ENCODE measurements at places on chromosomes 1 and 21. TPM values are rescaled to one million over a fixed set of nuclear protein-coding genes. Genes with fewer than 3 reads are reported as not detected.

DNA sequence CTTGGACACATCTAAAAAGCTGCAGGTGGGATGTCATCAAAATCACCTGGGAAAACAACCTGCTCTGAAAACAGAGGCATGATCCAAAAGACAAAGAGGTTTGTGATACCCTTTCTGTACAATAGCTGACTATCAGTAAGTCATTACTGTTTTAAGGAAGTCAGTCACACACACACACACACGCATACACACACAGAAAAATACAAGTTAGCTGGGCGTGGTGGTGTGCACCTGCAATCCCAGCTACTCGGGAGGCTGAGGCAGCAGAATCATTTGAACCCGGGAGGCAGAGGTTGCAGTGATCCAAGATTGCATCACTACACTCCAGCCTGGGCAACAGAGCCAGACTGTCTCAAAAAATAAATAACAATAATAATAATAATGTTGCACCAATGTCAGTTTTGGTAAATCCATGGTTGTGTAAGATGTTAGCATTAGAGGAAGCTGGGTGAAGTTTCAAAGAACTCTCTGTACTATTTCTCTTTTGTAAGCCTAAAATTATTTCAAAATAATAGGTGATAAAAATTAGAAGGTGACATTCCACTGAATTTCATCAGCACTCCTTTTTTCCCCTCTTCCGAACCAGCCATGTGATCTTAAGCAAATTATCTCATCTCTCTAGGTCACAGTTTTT lies 9.9 kb upstream of the HLCS start:
- no peak for DNase-seq

DNA sequence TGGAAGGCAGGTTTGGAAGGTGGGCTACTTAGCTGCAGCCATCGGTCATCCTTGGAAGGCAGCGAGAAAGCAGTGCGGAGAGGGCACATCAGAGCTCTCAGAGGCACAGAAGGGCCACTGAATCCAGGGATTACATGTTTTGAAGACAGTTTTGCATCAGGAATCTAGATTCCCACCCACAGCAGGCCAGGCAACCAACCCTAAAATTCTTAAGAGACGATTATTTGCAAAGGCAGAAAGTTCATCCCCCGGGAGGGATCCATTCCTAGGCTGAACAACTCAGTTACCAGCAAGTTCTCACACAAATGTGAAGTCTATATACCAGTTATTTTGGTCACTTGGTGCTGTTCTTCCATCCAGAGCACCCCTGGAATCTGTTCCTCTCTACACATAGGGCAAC lies 457.3 kb upstream of the VAMP3 start:
- DNase-seq = no peak

- DNase-seq = no peak
These were observed 37.3 kb upstream of the ACTL8 start for GRCh38 chr1:17717594-17718535.

- no peak for DNase-seq
These were observed 37.5 kb downstream of the CAMTA1 start for GRCh38 chr1:6822530-6823359.

GRCh38 chr1:20211511-20211931 lies 25.2 kb upstream of the PLA2G2C start:
- no peak for DNase-seq

The ATAD3C gene
- not detected for total RNA-seq

DNA sequence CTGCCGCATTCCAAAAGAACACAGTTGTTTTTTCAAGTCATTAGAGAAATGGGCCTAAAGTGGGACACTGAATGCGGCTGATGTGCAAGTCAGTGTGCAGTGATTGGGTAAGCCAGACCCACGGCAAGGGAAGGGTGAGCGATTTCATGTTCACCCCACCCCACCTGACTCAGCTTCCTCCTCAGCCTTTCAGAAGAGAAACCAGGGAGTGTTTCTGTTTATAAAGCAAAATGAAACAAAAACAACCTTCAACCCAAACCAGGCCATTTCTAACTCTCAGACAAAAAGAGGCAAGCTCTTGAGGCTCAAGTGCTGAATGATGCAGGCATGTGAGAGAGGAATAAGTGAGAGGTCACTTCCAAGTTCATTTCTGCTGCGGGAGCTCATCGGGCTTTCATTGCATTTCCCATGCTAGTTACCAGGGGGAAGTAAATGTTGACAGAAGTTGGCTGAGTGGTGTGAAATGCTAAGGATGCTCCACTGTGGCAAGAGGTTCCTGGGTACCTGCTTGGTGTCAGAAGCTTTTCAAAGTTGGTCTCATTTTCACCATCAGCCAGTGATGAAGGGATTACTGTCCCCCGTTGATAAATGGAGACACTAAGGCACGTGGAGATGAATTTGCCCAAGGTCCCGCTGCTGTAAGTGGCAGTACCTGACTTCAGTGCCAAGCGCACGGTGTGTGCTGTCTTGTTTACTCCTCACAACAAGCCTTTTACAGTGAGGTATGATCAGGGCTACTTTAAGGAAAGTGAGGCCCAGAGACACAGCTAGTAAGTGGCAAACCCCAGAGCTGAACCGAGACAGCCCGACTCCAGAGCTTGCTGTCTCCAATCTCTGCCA lies 29.1 kb downstream of the STPG1 start:
- no peak for DNase-seq

- peak; percentile 70 for DNase-seq
These were observed 28.5 kb upstream of the PKP1 start for GRCh38 chr1:201254625-201255478.

GRCh38 chr1:153371231-153371630 lies 4.2 kb downstream of the S100A12 start:
- DNase-seq = no peak
